ENCODE measurements at places on chromosomes 1 and 21.

DNA sequence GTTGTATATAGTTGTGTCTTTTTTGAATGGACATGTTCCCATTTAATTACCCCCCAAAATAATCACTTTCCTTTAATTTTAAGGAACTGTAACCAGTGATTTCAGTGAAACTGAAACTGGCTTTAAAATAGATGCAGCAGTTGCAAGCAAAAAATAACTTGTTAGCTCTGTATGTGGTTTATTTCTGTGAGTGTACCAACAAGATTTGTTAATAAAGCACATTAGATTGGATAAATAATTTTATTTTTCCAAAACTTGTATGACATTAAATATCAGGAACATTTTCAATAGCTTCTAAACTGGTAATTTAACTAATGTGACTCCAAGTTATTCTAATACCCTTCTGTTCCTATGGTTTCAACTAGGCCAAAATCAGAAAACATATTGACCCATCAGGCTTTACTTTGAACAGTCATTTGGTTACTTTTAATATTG lies 184.3 kb upstream of the CACYBP start:
- DNase-seq: no peak

DNA sequence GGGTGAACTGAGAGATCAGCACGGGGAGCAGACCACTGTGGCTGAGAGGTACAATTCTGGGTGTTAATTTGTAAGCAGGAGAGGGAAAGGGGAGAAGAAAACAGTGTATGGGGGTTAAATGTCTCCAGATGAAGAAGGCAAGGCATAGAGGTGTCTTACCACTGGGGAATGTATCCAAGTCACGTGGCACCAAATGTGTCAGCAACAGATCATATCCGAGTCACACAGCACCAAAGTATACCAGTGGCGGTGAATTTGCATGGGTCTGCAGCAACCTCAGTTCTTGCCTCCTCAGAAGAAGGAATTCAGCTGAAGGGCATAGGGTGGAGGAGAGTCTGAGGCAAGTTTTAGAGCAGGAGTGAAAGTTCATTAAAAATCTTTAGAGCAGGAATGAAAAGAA lies 21.2 kb upstream of the SYCP1 start:
- DNase-seq: no peak

GRCh38 chr1:231278100-231278790 lies 37.2 kb downstream of the GNPAT start:
- no peak for DNase-seq

DNA sequence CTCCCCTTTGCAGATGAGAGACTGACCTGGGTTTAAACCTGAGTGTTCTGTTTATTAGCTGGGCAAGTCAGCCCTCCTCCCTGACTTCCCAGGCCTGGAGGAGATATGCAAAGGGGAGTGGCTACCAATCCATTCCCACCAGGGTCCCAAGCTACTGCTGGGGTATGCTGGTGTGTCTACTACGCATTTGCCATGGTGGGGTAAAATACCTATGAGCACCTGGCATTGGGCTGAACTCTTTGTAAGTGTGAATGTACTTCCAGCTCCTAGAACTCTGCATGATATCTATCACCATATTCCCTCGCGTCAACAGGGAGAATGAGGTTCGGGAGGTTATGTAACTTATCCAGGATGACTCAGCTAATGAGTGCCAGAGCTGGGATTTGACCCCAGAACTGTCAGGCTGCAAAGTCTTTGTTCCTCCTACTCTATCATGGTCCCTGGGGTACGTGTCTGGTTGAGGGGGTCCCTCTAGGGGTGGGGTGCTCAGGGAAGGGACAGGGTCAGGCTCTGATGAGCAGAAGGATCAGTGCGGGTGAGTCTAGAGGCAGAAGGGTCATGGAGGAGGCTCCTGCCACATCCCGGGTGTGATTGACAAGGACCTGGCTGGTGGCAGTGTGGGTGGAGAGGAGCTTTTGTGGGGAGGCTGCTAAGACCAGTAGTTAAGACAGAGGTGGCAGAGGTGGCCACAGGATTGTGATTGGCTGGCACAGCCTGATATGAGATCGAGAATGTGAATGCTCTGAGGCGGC lies 16.7 kb downstream of the AMPD2 start:
- no peak for DNase-seq

DNA sequence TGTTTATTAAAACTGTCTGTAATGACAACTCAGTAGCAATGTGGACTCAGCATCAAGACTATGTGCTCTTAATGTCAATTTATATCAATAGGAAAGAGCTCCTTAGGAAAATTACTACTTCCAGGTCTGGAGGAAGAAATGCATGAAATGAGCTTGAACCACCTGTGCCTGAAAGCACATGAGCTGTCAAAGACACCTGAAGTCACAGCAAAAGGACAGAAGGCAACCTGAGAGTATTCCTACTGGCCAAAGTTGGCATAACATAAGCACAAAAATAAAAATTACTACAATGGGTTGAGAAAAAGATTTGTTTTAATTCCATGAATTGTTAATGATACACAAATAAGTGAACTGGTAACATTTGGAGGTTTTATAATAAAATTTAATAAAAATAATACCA lies 13.4 kb upstream of the KRTAP7-1 start:
- no peak for DNase-seq

- DNase-seq: no peak
Observed at GRCh38 chr21:28657566-28657965, 335.1 kb downstream of the LTN1 start.

GRCh38 chr1:38210021-38210894 lies 163.7 kb upstream of the POU3F1 start:
- no peak for DNase-seq

- peak; percentile 32 for DNase-seq
Observed at GRCh38 chr1:224929335-224930237, at the start of gene DNAH14. Gene DNAH14 (plus strand): TSS chr1:224929675. CDS start chr1:224952703, 23,028 bp downstream.

- DNase-seq: no peak
Observed at GRCh38 chr1:21064057-21064456, 112.6 kb downstream of the EIF4G3 start.

Measured in stimulated activated CD4-positive, alpha-beta T cell treated with anti-CD3 and anti-CD28 coated beads, Interleukin-2, amount 100 ng/mL, for 24 hours (primary cell).